NB4 (cell line): ENCODE measurements at places on chromosomes 12 and 14.

GRCh38 chr12:129561304-129561703, 342.5 kb downstream of the TMEM132D start:
- DNase-seq: no peak

DNA sequence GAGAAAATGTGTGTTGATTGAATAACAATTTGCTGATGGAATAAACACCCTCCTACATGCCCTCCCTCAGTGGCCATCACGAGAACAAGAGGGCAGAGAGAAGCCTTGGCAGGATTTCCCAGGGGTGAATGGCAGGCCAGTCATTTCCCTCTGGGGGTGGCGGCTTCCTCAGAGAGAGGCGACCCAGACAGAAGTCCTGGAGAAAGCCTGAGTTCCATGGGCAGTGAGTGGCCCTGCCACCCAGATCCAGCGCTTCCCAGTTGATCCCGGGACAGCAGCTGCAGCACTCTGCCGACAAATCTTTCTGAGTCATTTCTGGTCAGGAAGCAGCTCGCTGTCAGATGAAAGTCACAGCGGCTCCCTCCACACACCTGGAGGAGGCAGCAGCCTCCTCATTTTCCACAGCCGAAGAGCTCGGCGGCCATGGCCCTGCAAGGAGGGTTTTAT, 123.0 kb downstream of the SCARB1 start:
- no peak for DNase-seq

- DNase-seq: peak; percentile 73
Observed at GRCh38 chr12:7512553-7512952, 9.0 kb upstream of the CD163 start.

GRCh38 chr14:23372509-23372908, at the start of gene IL25:
Gene IL25 (plus strand): TSS chr14:23372809.
- DNase-seq: no peak

DNA sequence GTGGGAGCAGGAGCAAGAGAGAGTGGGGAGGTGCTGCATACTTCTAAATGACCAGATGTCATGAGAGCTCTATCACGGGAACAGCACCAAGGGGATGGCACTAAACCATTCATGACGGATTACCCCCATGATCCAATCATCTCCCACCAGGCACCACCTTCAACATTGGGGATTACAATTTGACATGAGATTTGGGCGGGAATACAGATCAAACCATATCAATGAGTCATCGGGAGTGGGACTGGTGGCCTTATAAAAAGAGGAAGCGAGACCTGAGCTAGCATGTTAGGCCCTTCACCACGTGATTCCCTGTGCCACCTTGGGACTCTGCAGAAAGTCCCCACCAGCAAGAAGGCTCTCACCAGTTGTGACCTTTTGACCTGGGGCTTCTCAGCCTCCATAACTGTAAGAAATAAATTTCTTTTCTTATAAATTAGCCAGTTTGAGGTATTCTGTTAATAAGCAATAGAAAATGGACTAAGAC, 28.7 kb downstream of the COX8C start:
- peak; percentile 88 for DNase-seq
